ENCODE measurements at places on chromosomes 7 and 10.
A peak's percentile ranks its signal among the peaks of the same experiment; 100 is the strongest.

- DNase-seq: no peak
Measured at GRCh38 chr10:123995461-123996131, 97.8 kb downstream of the CHST15 start.

GRCh38 chr10:2979306-2979705 is 88.0 kb upstream of the PFKP start:
- no peak for DNase-seq

GRCh38 chr10:12333380-12334185 is 15.8 kb upstream of the CAMK1D start:
- DNase-seq: no peak

DNA sequence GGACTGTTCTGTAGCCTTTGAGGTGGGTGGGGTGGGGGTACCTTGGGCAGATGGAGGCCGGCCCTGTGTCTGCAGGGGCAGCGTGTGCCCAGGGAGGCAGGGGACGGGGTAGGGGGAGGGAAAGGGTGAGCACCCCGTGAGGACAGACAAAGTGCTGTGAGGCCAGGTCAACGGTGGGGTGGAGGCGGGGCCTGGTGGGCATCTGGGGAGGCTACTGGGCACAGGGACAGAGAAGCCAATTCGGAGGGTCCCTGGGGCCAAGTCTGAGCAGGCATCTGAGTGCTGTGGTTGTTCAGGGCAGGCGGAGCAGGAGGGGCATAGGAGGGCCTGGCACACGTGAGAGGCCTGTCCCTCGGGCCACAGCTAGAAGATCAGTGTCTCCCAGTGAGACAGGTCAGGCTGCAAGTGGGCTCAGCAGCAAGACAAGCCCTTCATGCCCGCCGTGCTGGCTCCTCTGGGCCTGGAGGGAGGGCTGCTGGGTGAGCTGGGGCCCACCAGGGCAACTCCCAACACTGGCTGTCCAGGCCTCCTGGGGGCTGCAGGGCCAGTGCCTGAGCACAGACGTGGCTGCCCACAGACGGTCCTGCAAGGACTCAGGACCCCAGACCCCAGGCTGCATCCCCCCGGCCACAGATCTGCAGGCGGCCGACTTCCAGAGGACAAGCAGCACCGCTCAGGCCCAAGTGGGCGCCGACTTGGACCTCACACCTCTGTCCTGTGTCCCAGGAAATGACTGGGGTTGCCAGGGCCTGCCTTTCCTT is 26.4 kb upstream of the KNDC1 start:
- no peak for DNase-seq

GRCh38 chr10:93073539-93074146 is at the start of gene CYP26A1:
Gene CYP26A1 (plus strand): TSS chr10:93073893. CDS start chr10:93073935, 42 bp downstream.
- no peak for DNase-seq

GRCh38 chr7:19999681-20000080 is 217.5 kb downstream of the MACC1 start:
- no peak for DNase-seq

GRCh38 chr10:69733791-69734261 is 67.9 kb upstream of the COL13A1 start:
- DNase-seq: no peak

- DNase-seq: no peak
Measured at GRCh38 chr7:131689662-131690234, 133.3 kb upstream of the PODXL start.

GRCh38 chr10:102645741-102646609 is 1.7 kb downstream of the TRIM8 start:
- DNase-seq: peak; percentile 40

DNA sequence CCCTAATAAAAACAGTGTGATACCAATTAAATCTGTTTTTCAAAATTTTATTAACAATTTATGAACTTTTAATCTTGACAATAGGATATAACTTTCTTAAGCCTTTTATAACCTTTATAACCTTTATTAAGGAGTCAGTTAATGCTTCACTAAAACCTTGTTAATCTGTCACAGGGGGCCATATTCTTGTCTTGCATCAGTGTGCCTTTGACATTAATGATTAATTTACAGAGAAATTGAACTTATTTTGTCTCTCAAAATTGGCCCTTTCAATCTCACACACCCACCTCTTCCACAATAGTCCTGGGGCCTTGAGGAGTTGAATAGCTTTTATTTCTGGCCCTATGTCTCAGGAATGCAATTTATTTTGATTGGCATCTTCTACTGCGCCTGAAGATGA is 68.5 kb downstream of the AKR1C4 start:
- DNase-seq: no peak

DNA sequence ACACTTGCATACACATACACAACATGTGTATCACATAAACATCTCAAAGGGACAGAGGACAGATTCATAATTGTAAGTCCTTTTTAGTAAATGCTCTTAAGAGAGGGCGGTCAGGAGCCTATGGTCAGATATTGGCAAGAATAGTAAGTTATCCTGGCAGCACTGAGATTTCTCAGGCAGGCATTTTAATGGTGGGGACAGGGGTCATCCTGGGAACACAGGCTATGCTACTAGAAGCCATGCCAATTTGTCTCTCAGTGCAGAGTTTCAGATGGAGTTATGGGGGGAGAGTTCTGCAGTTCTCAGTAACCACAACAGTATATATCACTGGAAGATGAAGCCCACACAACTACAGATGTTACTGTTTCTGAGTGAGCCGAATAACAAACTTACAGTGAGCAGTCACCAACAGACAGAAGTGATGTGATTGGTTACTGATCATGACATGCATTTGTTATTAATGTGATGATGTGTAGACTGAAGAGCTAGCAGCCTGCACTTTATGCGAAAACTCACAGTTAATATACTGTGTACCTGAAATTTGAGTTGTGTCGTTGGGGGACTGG is 16.4 kb downstream of the ZNF487 start:
- DNase-seq: no peak

GRCh38 chr7:36468370-36469101 is 78.9 kb downstream of the ANLN start:
- DNase-seq: no peak

- DNase-seq: no peak
Measured at GRCh38 chr10:51770709-51771108, 71.3 kb upstream of the CSTF2T start.

GRCh38 chr10:26269754-26270153 is 53.2 kb downstream of the GAD2 start:
- no peak for DNase-seq
